K562 (cell line): ENCODE measurements at places on chromosomes 13 and 19.
A peak's percentile ranks its signal among the peaks of the same experiment; 100 is the strongest.

DNA sequence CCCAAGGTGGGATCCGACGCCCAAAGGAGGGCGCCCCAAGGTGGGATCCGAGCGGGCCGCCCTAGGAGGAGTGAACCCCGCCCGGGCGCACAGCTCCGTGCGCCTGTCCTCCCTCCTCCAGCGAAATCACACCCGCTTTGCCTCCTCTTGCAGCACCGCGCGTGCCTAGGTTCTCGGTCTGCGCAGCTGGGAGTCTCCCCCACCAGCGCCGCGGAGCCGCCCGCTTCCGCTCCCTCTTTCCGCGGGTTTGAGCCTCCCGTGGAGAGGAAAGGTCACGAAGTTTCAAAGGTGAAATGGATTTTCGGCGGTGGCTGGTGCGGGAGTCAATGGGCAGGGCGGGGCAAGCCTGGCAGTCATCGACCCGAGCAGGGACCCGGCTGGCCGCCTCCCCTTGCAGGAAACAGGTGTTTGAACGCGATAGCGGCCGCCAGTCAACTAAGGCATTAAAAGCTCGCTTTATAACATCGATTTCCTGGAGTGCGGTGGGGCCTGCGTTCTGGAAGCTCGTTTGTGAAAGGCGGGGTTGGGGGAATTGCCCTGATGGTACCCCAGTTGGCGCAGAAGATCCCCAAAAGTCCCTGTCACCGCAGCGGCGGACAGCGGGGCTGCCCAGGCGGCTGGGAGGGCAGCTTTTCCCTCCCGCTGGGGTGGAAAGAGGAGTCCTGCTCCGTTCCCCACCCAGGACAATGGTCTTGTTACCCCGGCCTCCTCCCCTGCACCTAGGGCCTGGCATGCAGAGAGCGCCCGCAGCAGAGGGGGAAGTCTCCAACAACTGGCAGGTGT, 9.0 kb upstream of the SOX1 start:
- peak; percentile 42 for DNase-seq

- no peak for DNase-seq
Measured at GRCh38 chr13:111210544-111211469, 95.7 kb downstream of the ARHGEF7 start.

- no peak for DNase-seq
Measured at GRCh38 chr13:39012608-39013007, 22.0 kb upstream of the STOML3 start.

DNA sequence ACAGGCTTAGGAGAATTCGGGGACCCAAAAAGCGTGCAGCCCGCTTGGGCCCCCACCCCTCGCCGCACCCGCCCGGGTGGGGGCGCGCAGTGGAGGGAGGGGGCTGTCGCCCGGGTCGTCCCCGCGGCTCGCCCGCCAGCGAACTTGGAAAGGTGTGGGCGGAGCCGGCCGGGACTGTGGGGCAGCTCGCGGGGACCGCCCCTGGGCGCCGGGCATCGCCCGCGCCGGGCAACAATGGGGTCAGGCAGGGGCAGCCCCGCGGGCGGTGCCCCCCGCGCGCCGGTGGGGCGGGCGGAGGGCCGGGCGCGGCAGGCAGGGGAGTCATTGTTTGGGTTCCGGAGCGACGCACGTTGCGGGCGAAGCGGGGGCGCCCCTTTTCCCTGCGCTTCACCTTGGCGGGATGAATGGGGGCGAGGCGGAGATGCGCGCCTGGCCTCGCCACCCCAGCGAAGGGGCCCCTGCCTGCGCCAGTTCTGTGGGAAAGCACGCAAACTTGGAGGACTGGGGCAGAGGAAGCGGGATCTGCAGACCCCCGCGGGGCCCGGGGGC, 647 bp upstream of the KLF12 start:
- peak; percentile 12 for DNase-seq

DNA sequence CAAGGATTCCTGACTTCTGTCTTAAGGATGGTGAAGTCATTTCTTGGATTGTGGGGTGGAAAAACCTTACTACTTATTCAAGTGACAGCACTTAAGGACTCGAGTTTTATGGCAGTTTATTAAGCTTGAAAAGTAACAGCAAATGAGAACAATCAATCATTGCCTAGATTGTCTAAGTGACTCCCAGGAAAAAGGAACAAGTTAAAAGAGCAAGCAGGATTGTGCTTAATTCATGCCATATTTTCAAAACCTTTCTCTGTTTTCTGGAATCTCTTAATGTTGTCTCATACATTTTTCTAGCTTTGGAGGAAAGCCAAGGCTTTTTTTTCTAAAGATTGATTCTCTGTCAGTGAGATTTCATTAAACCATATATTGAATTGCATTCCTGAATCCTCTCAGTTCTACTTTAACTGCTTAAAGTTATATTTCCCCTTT, 236.2 kb upstream of the HTR2A start:
- DNase-seq = no peak

GRCh38 chr13:74027161-74027779, 106.9 kb downstream of the KLF12 start:
- DNase-seq = no peak

DNA sequence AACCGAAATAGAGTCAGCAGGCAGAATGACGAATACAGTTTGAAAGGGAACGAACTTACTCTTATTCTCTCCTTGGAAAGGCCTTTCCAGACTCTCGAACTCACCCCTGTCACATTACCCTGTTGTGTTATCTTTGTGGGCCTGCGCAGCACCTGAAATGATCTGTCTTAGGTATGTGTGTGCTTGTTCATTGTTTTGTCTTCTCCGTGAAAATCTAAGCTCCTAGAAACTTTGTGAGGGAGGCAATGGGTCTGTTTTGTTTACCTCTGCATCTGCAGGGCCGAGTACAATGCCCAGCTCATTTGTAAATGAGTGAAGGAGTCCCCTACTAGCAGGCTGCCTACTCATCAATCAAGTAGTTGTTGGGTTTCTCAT, 19.6 kb downstream of the HMGB1 start:
- DNase-seq = no peak

- DNase-seq = no peak
Measured at GRCh38 chr13:102721800-102722231, 27.0 kb upstream of the METTL21C start.

DNA sequence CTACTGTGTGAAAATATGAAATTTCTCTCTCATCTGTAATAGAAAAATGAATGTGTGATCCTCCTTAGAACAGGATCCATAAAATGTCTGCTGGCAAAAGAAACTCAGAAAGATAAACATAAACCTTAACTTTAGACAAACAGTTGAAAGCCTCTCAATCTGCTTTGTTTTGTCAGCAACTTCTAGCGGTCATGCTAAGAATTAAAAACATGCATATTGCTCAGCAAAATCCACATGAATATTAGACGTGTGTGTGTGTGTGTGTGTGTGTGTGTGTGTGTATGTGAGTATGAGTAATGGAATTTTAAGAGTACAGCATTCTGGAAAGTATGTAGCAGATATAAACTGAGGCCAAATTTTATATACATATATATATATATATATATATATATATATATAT, 1779.2 kb upstream of the MIR17HG start:
- no peak for DNase-seq

GRCh38 chr13:97215325-97215724, 6.8 kb upstream of the MBNL2 start:
- no peak for DNase-seq

GRCh38 chr13:24313439-24313838, 4.1 kb downstream of the C1QTNF9 start:
- no peak for DNase-seq

DNA sequence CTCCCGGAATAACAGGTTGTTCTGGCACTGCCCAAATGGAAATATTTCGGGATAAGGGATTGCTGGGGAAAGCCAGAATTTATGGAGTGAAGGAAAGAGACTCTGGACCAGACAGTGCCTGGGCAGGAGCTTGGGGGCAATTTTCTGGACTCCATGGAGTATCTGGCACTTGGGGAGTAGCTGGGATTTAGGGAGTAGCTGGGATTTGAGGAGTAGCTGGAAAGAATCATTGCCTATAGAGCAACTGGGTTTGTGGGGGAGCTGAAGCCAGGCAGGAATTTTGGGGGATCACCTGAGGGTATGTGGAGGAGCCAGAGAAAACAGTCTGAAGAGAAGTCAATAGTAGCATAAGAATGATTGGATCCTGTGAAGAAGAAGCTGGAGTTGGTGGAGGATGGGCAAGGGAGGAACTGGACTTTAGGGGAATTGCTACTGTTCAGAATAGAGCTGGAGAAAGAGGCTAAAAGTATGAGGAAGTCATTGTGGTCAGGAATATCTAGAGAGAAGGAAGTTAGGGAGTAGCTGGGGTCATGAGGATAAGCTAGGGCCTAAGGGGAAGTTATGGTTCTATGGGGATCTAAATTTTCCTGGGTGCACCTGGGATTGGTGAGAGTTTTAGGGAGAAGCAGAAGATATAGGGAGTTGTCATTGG, 14.8 kb downstream of the FSD1 start:
- DNase-seq = no peak

- DNase-seq = no peak
Measured at GRCh38 chr13:37360556-37360955, 238.0 kb downstream of the POSTN start.

- DNase-seq = peak; percentile 71
Measured at GRCh38 chr19:38736036-38736412, 8.2 kb downstream of the CAPN12 start.

DNA sequence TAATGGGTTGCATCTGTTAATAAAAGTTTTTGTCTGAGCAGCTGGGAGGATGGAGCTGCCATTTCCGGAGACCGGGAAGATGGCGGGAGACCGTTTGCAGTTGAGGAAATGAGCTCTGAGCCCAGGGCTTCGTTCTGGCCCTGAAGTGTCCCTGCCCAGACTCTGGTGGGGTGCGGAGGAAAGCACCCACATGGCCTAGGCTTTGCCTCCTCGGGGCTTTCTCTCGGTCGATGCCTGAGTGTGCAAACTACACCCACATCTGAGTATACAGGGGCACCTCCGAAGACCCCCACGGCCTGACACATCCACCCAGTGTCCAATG, 15.6 kb upstream of the NANOS3 start:
- no peak for DNase-seq

DNA sequence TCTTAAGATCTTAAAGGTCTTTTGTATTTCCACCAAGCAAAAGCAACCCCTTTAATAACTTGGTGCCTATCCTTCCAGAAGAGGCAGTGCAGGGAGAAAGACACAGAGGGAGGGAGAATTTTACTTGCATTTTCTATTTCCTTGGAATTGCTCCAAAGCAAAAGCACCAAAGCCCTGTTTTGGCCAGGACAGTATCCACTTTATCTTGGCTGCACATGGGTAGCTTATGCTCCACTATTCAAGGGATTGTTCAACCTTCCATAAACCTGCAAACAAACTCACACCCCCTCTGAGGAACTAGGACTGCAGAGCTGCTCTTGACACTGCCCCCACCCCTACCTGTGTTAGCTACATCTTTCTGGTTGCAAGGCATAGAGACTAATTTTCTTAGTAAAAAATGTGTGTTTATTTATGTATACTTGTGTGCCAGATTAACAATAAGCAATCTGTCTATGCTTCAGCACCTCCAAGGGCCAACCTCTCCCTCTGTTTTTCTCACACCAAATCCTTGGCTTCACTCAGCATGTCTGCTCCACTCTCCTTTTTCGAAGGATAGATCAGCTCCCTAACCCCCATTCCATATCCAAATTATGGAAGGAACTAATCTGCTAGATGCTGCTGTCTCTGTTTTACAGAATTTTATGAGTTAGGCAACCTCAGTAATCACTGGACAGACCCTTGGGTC, 68.1 kb upstream of the KLF12 start:
- DNase-seq = no peak

- no peak for DNase-seq
Measured at GRCh38 chr13:20633802-20634201, 66.8 kb downstream of the IFT88 start.

- DNase-seq = no peak
Measured at GRCh38 chr19:48946463-48947257, 8.0 kb upstream of the BAX start.

- no peak for DNase-seq
Measured at GRCh38 chr19:3153286-3154230, 17.7 kb downstream of the GNA15 start.

GRCh38 chr13:101751488-101751887, 299.0 kb downstream of the ITGBL1 start:
- no peak for DNase-seq

DNA sequence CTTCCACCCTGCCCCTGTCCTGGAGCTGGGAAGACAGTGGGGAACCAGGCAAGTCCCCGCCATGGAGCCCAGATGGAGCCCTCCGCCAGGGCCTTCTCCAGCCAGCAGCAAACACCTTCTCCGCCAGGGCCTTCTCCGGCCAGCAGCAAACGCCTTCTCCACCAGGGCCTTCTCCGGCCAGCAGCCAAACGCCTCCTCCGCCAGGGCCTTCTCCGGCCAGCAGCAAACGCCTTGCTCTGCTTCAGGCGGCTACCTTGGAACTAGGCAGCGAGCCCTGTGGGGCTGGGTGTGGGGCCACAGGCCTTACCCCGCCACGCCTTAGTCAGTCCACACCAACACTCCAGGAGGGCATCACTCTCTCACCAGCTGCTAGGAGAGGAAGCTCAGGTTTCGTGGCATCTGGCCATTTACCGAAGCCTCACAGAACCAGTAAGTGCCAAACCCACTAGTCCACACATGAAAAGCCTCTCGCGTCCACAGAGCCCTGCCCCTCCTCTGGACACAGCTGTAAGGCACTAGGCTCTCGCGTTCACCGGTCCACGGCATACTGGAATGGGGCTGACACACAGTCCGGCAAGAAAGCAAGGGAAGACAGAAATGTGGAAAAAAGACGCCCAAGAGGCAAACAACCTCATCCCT, 41.0 kb downstream of the MLLT1 start:
- no peak for DNase-seq

- no peak for DNase-seq
Measured at GRCh38 chr13:98143157-98143553, 261 bp downstream of the FARP1 start.

- DNase-seq = peak; percentile 83
Measured at GRCh38 chr19:16371540-16371986, 46.9 kb downstream of the KLF2 start.

DNA sequence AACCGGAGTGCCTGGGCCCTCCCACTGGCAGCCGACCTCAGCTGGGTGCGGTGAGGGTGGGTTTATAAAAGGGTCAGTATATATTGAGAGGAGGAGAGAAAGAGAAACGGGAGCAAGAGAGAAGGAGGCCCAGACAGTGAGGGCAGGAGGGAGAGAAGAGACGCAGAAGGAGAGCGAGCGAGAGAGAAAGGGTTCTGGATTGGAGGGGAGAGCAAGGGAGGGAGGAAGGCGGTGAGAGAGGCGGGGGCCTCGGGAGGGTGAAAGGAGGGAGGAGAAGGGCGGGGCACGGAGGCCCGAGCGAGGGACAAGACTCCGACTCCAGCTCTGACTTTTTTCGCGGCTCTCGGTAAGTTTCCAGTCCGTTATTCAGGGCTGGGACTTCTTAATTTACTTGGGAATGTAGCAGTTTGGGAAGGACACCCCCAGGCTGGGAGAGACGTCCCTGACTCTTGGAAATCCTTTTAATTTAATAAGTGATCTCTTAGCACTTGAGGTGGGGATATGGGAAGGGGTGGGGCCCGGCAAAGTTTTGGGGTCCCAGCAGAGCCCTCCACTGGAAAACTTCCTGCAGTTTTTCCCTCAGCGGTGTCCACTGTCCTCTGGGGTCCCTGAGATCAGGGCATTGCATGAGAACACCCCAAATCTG, at the start of gene EMP3:
Gene EMP3, plus strand, starts transcription at position 288 of the 646 bp plus-strand sequence. CDS start 1,293 bp downstream, outside the sequence.
- peak; percentile 73 for DNase-seq

DNA sequence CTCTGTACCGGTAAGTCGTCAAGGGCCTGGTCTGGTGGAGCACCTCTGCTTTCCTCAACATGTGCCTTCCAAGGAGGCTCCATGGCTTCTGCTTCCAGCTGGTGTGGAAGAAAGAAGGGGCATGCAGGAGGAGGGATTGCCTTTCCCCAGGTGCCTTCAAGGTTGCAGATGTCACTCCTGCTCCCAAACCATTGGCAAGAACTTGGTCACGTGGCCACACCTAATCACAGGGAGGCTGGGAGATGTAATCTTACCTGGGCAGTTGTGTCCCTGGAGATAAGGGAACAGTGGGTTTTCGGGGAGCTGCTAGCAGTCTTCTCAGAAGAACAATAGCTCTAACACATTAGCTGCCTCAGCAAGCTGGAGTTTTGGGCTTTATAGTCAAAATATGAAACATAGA, 9.7 kb upstream of the GPR18 start:
- DNase-seq = peak; percentile 18
